ENCODE measurements at places on chromosomes 12 and 14.
A peak's percentile ranks its signal among the peaks of the same experiment; 100 is the strongest.

GRCh38 chr12:29149691-29150281 lies 708 bp downstream of the FAR2 start:
- peak overlapping the region; percentile 91 for H3K4me3 ChIP-seq
- no peaks in the 10 kb centered on the region for H3K36me3 ChIP-seq
- peaks cover 54% of the 10 kb centered on the region for H3K4me1 ChIP-seq

- DNase-seq = no peak
- H3K27me3 ChIP-seq = no peaks in the 10 kb centered on the region
- H3K27ac ChIP-seq = no peak overlapping the region
- no peaks in the 10 kb centered on the region for H3K36me3 ChIP-seq
- H3K4me3 ChIP-seq = no peak overlapping the region
Measured at GRCh38 chr12:9344541-9344940, 136.3 kb upstream of the PZP start.

GRCh38 chr12:49945394-49946080 lies 5.0 kb upstream of the AQP2 start:
- peak; percentile 78 for DNase-seq
- no peaks in the 10 kb centered on the region for H3K27me3 ChIP-seq
- peaks cover 33% of the 10 kb centered on the region for H3K4me1 ChIP-seq
- H3K36me3 ChIP-seq = no peaks in the 10 kb centered on the region
- no peak overlapping the region for H3K27ac ChIP-seq

DNA sequence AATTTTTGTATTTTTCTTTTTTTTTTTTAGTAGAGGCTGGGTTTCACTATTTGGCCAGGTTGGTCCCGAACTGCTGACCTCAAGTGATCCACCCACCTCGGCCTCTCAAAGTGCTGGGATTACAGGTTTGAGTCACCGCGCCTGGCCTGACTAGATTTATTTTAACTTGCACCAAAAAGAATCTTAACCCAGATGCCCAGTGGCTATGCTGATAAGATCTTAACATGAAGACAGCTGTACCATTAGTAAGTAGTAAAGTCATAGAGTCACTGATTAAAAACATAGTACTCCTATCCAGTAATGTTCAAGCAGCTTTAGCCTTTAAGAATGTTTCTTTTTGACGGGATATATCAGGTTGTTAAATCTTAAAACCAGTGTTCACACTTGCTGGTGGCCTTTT lies 1061.8 kb upstream of the FLRT2 start:
- H3K4me1 ChIP-seq = no peaks in the 10 kb centered on the region
- no peak overlapping the region for H3K4me3 ChIP-seq
- DNase-seq = no peak
- H3K36me3 ChIP-seq = no peaks in the 10 kb centered on the region
- no peaks in the 10 kb centered on the region for H3K27me3 ChIP-seq

DNA sequence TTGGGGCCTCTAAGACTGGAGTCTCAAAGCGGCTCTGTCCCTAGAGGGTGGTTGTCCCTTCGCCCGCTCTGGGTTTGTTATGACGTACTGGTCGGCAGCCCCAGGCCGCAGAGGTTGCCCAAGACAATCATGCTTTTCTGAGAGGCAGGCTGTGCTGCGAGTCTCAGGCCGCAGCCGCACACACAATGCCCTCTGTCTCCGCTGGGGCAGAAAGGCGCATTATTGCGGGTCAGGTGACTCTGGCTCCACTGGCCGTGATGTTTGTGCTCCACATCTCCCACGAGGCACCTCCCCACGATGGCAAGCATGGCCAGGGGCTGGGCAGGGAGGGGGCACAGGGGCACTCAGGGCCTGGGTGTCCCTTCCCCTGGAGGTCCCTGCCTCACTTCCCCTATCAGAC lies 21.0 kb upstream of the PLEKHG3 start:
- H3K27me3 ChIP-seq = no peaks in the 10 kb centered on the region
- peaks cover 17% of the 10 kb centered on the region for H3K4me1 ChIP-seq
- H3K27ac ChIP-seq = no peak overlapping the region
- H3K4me3 ChIP-seq = no peak overlapping the region

DNA sequence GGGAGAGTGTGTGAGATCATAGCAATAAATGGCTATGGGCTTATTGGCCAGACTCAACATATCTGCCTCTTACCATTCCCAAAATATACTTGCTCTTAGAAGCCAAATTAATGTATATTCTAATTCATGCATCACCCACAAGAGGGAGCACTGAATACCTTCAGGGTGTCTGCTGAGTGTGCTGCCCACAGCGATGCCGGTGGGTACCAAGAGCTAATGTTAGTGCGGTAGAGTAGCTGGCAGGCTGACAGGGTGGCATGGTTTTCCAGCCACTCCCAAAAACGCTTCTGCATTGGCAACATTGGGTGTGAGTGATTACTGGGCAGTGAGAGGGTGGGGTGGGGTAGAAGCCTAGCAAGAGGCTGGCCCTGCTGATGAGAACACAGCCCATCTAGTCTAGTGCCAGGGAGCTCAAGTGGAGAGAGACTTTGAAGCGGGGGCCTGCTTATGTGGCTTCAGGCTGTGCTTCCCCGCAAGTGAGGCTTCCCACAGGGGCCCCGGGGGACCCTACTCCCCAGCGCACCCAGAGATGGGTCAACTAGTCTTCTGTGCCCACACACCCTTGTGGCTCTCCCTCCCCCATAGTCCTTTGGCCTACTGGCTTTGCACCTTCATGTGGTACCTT lies 9.2 kb upstream of the PLEKHD1 start:
- no peak overlapping the region for H3K27ac ChIP-seq
- no peak overlapping the region for H3K4me3 ChIP-seq
- H3K36me3 ChIP-seq = no peaks in the 10 kb centered on the region
- H3K27me3 ChIP-seq = no peaks in the 10 kb centered on the region

DNA sequence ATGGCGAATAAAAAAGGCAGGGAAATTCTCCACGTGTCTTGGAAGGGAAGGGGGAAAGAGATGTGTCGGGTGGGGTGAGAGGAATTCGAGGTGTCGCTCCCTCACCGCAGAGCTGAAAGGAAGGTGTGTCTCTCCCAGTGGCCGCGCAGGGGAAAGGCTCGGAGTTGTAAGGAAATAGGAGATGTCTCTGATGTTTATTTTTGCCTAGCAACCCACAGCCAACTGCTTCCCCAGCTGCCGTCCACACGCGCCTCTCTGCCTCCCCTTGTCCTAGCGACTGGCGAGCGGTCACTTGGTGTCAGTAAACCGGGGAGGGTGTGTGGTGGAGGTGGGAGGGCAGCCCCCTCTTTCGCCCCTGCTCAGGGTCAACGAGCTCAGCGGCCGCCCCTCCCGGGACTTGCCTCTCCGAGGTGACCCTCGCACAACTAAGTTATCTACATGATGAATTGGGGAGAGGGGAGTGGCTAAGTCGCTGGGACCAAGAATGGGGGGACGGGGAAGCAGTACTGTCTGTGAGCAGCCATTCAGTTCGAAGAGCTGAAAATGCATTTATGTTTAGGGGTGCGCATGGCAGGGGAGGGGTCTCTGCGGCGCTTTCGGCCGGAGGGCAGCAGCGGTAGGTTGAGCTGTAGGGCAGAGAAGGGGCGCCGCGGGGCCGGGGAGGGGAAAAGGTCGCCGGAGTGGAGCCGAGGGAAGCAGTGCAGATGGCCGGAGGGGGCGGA lies 585 bp upstream of the DYRK2 start:
- peak; percentile 64 for DNase-seq
- peaks cover 21% of the 10 kb centered on the region for H3K4me1 ChIP-seq
- no peaks in the 10 kb centered on the region for H3K27me3 ChIP-seq
- peak overlapping the region; percentile 45 for H3K27ac ChIP-seq
- H3K4me3 ChIP-seq = peak overlapping the region; percentile 82

GRCh38 chr14:74014299-74014698 lies 4.8 kb downstream of the ENTPD5 start:
- no peak for DNase-seq
- H3K36me3 ChIP-seq = no peaks in the 10 kb centered on the region
- no peaks in the 10 kb centered on the region for H3K27me3 ChIP-seq
- H3K27ac ChIP-seq = no peak overlapping the region
- H3K4me1 ChIP-seq = peaks cover 6% of the 10 kb centered on the region

GRCh38 chr14:59123531-59123930 lies 64.9 kb upstream of the DAAM1 start:
- no peaks in the 10 kb centered on the region for H3K4me1 ChIP-seq
- no peak overlapping the region for H3K4me3 ChIP-seq
- DNase-seq = no peak
- H3K27me3 ChIP-seq = no peaks in the 10 kb centered on the region
- no peak overlapping the region for H3K27ac ChIP-seq

GRCh38 chr12:108266131-108266530 lies 73.0 kb downstream of the CMKLR1 start:
- DNase-seq = no peak
- H3K4me3 ChIP-seq = no peak overlapping the region

GRCh38 chr14:99809360-99809759 lies 16.1 kb downstream of the EML1 start:
- H3K27ac ChIP-seq = no peak overlapping the region
- no peaks in the 10 kb centered on the region for H3K4me1 ChIP-seq
- DNase-seq = no peak
- peaks cover 4% of the 10 kb centered on the region for H3K27me3 ChIP-seq
- no peak overlapping the region for H3K4me3 ChIP-seq

DNA sequence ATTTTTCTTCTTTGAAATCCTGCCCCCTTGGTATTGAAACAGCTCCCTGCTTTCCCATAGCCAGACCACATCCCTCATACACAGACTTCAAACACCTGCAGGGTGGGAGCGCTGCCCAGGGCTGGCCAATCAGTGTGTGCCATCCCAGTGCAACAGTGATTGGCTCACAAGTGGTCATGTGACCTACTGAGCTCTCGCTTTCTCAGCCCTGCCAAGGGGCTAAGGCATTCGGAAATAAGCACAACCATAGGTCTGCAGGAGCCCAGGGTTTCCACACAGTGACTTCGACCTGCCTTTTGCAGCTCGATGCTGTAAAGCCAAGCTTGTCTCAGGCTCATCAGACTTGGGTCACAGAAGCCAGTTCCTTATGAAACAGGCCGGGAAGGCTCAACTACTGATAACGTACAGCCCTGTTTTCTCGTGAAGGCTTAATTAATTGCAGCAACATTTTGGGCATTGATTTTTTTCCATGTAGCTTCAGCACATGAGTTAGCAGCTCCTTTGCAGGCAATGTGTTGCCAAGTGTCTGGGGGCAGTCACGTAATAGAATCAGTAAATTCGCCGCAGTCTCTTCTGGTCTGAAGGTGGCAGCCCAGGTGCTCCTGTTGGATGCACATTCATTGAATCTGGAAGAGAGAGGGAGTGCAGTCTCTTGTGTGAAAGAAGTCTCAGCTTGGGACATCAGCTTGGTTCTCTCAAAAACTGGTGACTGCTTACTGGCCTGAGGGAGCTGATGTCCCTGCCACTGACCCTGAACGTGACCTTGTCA lies 1091.8 kb downstream of the AACS start:
- H3K27ac ChIP-seq = no peak overlapping the region
- no peaks in the 10 kb centered on the region for H3K4me1 ChIP-seq
- H3K27me3 ChIP-seq = no peaks in the 10 kb centered on the region
- DNase-seq = no peak

DNA sequence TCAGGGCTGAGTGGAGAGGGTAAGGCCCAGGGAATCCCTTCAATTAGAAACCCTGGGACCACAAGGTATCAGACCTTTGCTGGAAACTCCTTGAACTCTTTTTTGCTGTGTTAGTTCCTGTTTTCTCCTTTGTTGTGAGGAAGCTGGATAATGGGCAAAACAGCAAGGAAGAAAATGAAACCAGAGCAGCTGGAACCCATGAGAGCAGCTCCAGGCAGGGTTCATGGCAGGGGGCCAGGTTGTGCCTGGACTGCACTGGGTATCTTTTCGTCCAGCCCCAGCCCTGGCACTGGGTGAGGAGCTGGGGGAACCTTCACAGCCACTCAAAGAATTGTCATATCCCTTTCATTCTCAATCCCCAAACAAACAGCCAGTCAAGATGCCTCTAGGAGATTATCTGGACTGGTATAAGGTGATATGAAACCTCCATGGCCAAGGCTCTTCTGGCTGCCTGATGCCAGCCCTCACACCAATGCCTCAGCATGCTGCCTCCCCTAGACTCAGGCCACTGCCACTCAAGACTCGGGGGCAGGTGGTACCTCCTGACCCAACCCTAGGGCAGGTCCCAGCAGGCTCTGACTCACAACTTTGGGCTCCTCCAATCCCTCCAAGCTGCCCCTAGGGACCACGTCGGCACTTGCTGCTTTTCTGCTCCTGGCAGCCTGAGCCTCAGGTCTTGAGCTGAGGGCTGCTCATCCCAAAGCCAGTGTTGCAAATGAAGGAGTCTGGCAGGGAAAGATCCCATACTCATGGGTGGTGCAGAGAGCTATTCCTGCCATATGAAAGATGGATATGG lies 16.5 kb downstream of the FAM186B start:
- H3K4me1 ChIP-seq = peaks cover 8% of the 10 kb centered on the region
- DNase-seq = no peak
- H3K27me3 ChIP-seq = no peaks in the 10 kb centered on the region
- H3K27ac ChIP-seq = peak overlapping the region; percentile 21
- H3K4me3 ChIP-seq = no peak overlapping the region
- no peaks in the 10 kb centered on the region for H3K36me3 ChIP-seq

DNA sequence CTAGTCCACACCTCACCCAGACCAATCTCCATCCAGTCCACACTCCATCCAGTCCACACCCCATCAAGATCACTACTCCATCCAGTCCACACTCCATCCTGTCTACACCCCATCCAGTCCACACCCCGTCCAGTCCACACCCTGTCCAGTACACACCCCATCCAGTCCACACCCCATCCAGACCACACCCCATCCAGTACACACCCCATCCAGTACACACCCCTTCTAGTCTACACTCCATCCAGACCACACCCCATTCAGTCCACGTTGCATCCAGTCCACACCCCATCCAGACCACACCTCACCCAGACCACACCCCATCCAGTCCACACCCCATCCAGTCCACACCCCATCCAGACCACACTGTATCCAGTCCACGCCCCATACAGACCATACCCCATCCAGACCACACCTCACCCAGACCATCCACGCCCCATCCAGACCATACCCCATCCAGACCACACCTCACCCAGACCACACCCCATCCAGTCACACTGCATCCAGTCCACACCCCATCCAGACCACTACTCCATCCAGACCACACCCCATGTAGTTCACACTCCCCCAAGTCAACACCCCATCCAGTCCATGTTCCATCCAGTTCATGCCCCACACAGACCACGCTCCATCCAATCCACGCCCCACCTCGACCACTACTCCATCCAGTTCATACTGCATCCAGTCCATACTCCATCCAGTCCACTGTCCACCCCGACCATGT lies 116.6 kb upstream of the RTL1 start:
- H3K4me1 ChIP-seq = no peaks in the 10 kb centered on the region
- peak; percentile 0 for DNase-seq
- H3K4me3 ChIP-seq = no peak overlapping the region
- no peaks in the 10 kb centered on the region for H3K36me3 ChIP-seq
- H3K27ac ChIP-seq = no peak overlapping the region
- no peaks in the 10 kb centered on the region for H3K27me3 ChIP-seq

DNA sequence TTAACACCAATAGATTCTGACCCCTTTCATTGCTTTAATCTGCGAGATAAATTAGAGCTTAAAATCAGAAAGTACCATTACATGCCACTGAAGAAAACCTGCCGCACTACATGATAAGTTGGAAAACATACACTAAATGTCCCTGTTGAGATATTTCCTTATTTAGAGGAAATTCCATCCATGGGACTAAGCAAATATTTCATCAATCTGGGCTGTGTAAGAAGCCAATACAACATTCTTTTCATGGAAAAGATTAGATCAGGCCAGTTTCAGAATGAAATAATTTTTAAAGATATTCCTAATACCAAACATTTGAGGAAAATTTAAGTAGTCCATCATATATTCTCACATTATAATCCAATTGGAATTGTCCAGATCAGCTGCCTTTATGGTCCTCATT lies 112.8 kb downstream of the LLPH start:
- no peaks in the 10 kb centered on the region for H3K36me3 ChIP-seq
- no peak for DNase-seq
- no peak overlapping the region for H3K27ac ChIP-seq
- no peak overlapping the region for H3K4me3 ChIP-seq

GRCh38 chr12:43882578-43883178 lies 46.8 kb downstream of the TMEM117 start:
- peak; percentile 53 for DNase-seq
- H3K27me3 ChIP-seq = no peaks in the 10 kb centered on the region
- H3K4me1 ChIP-seq = no peaks in the 10 kb centered on the region
- no peak overlapping the region for H3K27ac ChIP-seq
